Left forelimb (tissue), 1 donor: ENCODE measurements at places on chromosomes 2 and 18.

GRCh38 chr2:14735696-14736095, 103.2 kb downstream of the LRATD1 start:
- DNase-seq, result no peak

DNA sequence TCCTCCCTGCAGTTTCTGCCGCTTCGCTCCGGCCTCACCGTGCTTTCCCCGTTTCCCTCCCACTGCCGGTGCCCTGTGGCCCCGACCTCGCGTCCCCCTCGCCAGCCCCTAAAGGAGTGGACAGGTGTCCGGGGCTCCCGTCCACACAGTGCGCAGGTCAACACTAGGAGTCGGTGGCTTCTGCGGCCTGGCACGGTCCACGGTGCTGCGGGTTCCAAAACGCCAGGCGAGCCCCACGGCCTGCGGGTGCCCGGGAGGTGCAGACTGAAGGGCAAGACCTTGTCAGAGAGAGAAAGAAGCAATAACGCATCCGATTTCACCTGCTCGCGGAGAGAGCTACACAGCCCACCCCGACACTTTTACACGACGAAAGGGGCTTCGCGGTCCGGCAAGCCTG, 588.7 kb upstream of the SALL3 start:
- no peak for DNase-seq

DNA sequence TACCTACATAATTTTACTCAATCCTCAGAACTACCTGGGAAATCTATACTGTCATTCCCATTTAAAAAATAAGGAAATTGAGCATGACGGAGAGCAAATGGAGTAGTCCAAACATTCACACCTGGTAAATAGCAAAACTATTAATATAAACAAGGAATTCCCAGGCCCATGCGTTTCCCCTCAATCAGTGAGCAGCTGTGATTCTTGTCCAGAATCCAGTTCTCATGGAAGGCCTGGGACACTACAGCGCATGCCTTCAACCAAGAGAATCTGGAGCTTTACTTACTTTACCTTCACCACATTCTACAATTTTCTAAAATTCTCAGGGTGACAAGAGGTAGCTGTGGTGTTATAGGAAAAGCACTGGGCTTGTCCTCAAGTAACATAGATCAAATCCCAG, 259.0 kb downstream of the LRATD1 start:
- DNase-seq, result no peak

DNA sequence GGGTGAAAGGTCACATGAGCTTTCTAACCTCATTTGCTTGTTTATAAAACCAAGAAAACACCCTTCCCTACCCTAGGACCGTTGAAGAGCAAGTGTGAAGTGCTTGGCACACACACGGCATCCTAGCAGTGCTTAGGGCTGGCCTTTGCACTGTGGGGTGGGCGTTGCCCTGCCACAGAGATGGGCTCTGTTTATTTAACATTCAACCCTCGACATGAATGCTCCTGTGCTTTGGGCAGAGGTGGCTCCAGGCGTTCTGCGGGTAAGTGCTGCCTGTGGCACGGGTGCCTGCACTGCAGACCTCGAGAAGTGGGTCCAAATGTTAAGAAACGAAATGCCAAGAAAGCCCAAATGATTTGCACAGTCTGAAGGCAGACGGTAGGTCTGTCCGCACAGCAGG, 170.1 kb downstream of the FHOD3 start:
- DNase-seq, result no peak

- DNase-seq, result no peak
These were observed 92.4 kb downstream of the INPP5D start for GRCh38 chr2:233152541-233152940.

DNA sequence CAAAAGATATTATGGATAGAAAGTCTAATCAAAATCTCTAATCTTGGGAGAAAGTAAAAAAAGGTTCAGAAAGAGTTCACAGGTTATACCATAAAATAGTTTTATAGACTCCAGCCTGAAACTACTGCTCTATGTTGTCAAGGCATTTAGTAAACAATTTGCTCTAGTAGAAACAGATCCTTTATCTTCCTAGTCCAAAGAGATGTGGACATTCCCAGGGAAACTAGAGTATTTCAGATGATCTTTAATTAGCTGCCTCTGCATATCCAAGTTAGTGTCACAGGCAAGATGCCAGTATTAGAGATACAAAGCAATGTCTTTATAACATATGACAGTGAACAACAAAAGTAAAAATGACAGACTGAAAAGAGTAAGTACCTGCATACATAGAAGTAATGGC, 708.6 kb downstream of the CCDC85A start:
- DNase-seq, result no peak
